H54 (cell line): ENCODE measurements at places on chromosomes 1 and 21.

GRCh38 chr1:159473335-159473734, 33.8 kb downstream of the OR10J1 start:
- no peak for DNase-seq

GRCh38 chr1:10839188-10839770, 42.8 kb upstream of the CASZ1 start:
- DNase-seq, result no peak

- no peak for DNase-seq
These were observed 73.8 kb downstream of the AK4 start for GRCh38 chr1:65221638-65222339.

GRCh38 chr1:93800856-93801255, 78.2 kb downstream of the DNTTIP2 start:
- DNase-seq, result no peak

DNA sequence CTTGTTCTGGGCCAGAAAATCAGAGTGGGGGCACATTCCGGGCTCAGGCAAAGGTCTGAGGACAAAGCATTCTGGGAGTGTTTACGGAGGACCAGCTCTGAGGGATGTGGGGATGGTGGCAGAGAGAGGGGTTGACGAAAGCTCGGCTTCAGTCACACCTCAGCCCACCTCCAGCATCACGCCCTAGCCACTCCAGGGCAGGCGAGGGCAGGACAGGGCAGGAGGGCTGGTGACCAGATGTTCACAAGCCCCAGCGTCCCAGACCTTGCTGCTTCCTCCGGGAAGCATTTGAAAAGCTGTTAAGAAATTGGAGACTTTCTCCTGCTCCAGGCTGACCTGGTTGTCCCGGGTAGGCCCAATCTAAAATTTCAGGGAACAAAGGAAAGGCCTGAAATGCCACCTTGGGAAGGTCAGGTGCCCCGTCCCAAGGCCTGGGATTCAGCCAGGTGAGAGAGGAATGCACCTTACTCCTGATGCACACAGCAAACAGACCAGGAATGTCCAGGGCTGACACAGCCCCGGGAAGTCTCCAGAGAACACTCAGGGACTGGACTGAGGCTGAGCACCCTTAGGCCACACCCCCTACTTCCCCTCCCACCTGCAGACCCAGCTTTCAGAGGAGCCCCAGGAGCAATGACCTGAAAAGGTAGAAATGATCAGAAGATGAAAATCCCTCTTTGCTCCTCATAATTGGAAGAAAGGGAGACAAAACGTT, 71.9 kb upstream of the KLHDC7A start:
- DNase-seq, result no peak

GRCh38 chr1:81548918-81549587, 251.7 kb upstream of the ADGRL2 start:
- no peak for DNase-seq

DNA sequence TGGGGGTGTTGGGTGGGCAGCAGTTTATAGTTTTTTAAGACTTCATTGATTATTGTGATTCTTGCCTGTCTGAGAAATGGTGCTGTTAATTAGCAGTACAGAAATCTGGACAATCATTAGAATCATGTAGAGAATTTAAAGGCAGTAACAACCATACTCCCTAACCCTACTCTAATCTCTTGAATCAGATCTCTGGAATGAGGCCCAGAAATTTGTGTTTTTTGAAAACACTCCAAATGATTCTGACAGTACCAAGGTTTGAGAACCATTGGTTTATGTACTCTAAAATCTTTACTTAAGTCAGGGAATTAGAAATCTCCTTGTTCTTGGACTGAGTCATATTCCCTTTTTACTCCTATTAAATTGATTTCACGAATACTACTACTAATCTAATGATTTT, 24.0 kb downstream of the FNBP1L start:
- no peak for DNase-seq

DNA sequence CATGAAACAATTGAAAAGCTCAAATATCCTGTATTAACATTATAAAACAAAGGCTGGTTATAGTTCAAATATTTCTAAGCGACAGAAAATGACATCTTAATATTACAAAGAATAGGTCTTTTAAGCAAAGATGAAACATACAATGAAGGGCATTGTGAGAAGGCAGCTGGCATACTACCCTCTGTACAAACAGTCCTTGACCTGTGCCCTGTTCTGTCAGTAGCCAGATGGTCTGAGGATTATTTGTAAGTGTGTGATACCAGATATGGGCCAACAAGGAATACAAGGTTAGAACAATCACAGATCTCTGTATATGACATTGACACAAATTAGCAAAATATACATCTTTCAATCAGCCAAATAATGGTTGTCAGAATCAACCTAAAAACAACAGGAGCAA, 1350.4 kb downstream of the AMY1C start:
- no peak for DNase-seq

DNA sequence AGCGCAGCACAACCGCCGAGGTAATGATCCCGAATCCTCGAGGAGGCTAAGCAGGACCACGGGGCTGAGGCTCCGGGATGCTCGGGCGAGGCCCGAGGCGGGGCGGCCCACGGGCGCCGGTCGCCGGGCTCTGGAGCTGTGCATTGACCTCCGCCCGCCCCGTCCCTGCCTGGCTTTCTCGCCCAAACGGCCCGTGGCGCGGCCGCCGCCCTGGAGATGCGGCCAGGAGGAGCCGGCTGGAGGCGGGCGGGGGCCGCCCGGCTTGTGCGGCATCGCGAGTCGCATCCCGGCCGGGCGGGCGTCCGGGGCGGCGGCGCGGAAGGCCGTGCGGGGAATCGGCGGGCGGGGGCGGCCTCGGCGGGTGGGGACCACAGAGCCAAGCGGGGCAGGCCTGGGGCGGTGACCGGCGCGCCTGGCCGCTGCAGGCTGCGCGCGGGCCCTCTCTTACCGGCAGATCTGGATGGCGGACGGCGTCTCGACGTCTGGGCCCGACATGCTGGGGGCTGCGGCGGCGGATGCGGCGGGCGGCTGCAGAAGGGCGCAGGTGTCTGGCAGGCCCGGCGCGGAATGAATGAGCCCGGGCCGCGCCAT, 663 bp downstream of the ACOT7 start:
- DNase-seq, result no peak

DNA sequence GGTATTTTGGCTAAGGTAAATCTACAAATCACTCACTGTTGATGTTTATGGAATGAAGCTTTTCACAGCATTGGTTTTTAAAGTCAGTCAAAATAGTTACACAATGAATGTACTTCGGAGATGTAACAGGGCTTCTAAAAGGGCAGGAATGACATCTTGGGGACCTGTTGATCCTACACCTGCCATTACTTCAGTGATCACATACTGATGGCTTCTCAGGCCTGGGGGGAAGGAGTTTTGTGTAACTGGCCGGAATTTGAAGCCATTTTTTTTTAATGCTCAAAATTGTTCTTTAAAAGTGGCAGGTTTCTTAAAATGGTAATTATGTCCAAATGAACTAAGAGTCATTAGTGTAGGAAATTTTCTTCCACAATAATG, 11.2 kb downstream of the RPL5 start:
- DNase-seq, result no peak

- no peak for DNase-seq
These were observed 285.8 kb upstream of the NEGR1 start for GRCh38 chr1:72568113-72568512.

- no peak for DNase-seq
These were observed 668 bp downstream of the KIF14 start for GRCh38 chr1:200619894-200620272.

DNA sequence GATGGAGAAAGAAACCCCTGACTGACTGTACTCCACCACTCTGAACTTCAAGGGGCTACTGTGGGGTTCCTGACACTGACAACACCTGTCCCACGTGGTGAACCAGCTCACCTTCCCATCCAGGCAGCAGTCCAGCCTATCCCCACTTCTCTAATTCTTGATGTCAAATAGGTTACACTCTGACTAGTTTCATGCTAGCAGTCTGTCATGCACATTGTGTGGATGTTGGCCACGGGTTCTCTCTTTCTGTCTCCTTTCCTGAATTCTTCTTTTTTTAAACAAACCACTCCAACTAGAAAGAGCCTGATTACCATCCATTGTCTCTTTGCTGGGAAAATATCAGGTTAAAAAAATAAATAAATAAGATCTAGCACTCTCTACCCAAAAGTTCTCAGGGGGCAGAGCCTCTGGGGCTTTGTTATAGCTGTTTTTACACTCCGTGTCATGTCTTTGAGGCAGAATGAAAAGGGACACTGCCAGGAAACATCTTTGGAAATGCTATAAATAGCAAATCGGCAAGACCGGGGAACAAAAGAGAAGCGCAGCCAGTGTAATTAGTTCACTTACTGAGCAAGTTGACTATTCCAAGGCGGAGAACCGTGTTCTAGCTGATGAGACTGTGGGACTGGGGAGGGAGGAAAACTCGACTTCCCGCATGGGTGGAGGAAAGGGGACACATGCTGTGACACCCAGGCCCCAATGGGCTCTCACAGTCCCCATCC, 356.1 kb downstream of the OMA1 start:
- DNase-seq, result no peak

DNA sequence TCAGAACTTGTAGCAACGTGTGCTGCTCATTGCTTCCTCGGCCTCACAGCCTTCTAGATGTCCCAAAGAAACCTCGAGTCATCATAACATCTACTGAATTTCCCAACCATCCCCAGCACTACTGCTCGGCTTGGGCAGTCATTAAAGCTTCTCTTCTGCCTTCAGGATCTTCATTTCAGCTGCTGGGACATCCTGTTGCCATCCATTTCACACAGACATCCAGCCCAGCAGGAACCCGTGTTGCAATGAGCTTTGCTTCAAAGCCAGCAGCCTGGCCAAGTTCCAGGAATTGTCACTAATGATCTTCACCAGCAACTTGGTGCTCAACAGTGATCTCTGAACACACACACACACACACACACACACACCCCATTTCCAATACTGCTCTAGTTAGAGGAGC, 18.5 kb downstream of the WLS start:
- no peak for DNase-seq

DNA sequence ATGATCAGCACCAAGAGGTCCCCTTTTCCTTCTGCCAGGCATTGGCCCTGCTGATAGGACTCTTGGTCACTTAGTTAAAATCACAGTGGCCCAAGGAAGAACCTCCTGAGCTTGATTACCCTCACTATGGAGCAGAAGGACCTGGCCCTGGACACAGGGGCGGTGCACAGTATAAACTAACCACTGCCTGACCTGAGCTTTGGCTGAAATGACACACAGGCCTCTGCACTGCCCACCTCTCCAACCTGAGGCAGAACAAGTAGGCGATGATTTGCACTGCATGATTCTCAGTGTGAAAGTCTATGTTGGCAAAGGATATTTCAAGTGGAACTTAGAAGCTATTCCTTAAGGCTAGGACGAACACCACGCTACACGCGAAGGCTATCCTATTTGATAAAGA, 48.5 kb downstream of the CAPN2 start:
- DNase-seq, result no peak

GRCh38 chr1:206144605-206145004, 27.4 kb upstream of the AVPR1B start:
- no peak for DNase-seq

GRCh38 chr1:223714849-223715603, 2.7 kb downstream of the CAPN2 start:
- no peak for DNase-seq

DNA sequence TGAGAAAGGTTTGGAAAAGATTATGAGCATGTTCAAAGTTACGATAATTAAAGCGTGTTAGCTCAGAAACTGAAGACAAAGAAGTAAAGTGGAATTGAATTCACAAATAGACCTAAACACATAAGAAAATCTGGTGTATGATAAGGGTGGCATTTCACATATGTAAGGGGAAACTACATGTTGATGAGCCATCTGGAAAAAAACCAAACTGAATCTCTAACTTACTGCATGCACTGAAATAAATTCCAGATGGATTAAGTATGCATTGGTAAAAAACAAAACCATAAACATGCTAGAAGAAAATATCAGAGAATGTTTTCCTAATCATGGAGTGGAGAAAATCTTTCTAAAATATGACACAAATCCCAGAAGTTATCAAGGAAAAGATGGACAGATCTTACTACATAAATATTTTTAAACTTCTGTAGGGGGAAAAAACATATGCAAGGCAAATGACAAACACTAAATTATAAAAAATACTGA, 34.0 kb upstream of the CTPS1 start:
- DNase-seq, result no peak

- no peak for DNase-seq
These were observed 28.9 kb upstream of the S1PR1 start for GRCh38 chr1:101207891-101208290.

DNA sequence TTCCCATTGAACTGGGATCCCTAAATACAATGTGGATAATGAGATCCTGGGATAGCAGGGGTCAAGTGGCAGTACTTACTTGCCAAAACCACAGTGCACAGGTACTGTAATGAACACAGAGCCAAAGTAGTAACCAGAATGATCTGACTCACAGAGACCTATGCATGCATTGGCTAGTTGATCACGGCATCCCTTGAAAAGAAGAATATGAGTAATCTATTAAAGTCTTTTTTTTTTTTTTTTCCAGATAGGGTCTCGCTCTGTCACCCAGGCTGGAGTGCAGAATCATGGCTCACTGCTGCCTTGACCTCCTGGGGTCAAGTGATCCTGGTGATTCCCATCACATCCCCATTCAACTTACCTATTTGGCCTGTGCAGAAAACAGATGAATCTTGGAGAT, 29.4 kb upstream of the EIF4G3 start:
- no peak for DNase-seq

DNA sequence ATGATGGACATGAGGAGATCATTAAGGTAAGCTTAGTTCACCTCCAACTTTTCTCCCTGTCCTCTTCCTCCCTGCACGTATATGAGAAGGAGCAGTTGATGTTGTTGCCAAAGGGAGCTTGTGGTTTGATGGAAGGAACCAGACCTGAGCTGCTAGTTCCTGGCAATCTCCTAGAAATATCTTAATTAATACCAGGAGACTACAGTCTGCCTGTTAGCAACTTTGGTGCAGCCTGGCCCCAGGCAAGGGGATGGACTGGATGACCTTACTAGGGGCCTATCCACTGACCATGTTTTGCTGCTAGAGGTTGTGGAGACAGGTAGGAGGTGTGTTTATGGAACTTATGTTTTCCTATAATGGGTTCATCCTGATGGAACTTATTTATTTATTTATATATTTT, 22.6 kb downstream of the TUFT1 start:
- no peak for DNase-seq

GRCh38 chr1:239563681-239564080, 177.3 kb downstream of the CHRM3 start:
- no peak for DNase-seq

DNA sequence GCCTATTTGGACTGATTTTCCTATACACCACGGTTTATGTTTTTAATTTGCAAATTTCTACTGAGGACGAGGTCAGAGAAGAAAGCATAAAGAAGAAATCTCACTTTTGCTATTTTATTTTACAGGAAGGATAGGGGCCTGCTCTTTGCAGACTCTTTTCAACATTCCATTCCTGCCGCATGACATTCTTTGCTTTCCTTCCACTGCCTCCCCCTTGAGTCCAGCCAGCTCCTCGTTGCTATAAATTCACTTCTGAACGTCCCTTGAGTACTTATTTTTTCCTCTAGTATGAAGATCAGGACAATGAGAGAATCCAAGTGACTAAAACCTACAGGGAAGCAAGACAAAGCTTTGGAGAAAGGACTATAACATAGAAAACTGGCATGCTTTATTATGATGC, 53.4 kb upstream of the PTGFR start:
- DNase-seq, result no peak
